Suppressor macrophage treated with lipopolysaccharide for 1 hour (primary cell): ENCODE measurements at places on chromosomes 11 and 22.

DNA sequence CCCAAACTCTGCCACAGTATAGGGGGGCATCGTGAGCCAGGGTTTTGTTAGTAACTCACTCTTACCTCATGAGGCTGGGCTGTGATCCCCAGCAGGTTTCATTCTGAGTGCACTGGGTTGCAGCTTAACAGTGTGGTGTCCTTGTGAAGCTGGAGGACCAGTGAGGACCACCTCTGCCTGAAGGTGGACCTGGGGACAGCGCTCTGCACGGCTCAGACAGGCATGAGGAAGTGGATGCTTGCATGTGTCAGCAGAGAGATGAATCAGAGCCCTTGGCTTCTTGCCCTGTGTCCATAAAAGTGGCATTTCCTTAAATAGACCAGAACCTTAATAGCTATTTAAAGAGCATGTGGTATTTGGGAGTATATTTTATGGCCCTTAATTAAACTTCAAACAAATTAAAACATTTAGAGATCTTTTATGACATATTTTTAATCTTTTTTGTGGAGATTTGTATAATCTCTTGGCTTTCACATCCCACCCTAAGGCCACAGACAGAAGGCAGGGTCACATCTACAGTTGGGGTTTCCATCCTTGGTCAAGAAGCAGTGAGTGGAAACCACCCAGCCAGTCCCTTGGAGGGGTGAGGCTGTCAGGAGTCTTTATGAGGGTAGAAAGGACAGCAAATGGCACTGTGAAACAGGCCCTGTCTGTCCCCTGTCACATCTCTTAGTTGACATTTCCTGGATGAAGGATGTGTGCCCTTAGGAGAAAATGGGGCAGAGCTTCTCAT, 24.8 kb upstream of the ADORA2A start:
- DNase-seq = peak; percentile 94

DNA sequence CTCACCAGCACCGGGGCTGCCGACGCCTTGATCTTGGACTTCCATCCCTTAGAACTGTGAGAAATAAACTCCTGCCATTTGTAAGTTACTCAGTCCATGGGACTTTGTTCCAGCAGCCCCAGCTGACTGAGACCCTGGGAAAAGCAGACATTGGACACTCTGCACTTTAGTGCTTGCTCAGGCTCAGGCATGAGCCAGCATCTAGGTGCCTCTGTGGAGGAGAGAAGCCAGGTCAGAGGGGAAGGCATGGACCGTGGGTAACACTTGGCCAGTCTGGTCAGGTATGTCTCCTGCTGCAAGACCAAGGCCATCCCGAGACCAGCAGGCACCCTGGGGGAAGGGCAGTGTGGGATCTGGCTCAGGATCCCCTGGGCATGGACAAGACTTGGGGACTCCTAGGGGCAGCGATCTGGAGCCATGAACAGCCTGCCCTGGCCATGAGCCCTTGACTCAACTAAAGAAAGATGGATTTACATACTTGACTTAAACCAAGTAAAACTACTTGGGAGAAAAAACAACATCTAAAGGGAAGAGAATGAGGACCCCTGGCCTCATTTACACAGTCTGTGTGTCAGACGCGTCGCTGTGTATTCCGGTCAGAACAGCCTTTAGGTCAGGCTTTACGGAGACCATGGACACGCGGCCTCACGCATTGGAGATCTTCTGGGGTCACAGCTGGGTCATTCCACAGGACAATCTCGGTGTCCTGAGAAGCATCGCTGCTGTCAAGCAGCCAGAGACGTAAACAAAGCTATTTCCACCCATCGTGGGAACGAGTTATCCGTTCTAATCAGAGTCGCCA, 497.1 kb downstream of the BRD1 start:
- DNase-seq = no peak

DNA sequence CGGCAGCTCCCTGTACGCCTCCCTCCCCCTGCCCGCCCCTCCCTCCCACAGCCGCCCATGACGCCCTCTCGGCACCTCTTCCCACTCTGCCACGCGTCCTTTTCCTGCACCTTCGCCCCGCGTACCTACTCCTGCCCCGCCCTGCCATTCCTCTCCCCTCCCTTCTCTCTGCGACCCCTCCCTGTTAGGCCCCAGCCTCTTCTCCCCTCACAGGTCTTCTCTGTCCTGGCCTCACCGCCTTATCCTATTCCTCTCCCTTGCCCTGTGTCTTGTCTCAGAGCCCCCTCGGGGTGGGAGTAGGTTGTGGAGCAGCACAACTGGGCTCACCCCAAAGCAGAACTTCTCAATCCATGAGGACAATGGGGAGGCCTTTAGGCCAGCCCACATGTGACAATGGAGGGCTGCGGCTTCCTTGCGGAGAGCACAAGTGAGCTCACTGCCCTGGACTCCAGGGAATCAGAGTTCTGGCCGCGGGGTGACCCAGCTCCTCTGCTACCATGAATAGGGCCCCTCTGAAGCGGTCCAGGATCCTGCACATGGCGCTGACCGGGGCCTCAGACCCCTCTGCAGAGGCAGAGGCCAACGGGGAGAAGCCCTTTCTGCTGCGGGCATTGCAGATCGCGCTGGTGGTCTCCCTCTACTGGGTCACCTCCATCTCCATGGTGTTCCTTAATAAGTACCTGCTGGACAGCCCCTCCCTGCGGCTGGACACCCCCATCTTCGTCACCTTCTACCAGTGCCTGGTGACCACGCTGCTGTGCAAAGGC, 539 bp downstream of the SLC35C1 start:
- DNase-seq = peak; percentile 52

DNA sequence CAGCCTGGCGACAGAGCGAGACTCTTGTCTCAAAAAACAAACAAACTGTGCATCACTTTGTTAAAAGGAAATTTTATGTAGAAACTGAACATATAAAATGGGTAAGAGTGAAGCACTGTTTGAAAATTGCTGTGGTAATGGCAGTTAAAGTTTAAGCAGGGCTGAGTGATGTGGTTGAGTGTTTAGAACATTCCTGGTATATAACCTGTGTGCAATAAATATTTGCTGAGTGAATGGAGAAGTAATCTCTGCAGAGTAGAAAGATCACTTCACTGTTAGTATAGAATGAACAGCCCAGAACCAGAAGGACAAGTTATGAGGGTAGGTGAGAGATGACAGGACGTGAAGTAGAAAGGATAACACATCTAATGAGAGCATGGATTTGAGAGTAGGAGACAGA, 27.3 kb downstream of the CECR2 start:
- DNase-seq = no peak

DNA sequence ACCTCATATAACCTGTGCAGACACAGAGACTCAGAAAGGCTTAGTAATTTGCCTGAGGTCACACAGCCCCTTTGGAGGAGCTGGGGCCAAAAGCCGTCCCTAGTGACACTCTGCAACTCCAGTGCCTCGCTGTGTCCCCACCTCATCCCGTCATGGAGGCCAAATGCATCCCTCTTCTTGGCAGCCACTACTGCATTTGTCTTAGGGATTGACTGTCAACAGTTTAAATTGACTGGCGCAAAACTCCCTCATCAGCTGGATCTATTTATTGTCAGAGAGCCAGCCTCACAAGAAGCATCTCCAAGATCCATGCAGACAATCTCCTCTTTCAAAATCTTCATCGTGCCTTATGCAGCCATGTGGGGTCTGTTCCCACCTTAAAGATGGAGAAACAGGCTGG, 35.7 kb downstream of the ANO1 start:
- DNase-seq = no peak

GRCh38 chr11:121422675-121423074, 29.4 kb upstream of the SORL1 start:
- peak; percentile 60 for DNase-seq

GRCh38 chr22:37406441-37407235, 20.6 kb downstream of the ELFN2 start:
- no peak for DNase-seq

DNA sequence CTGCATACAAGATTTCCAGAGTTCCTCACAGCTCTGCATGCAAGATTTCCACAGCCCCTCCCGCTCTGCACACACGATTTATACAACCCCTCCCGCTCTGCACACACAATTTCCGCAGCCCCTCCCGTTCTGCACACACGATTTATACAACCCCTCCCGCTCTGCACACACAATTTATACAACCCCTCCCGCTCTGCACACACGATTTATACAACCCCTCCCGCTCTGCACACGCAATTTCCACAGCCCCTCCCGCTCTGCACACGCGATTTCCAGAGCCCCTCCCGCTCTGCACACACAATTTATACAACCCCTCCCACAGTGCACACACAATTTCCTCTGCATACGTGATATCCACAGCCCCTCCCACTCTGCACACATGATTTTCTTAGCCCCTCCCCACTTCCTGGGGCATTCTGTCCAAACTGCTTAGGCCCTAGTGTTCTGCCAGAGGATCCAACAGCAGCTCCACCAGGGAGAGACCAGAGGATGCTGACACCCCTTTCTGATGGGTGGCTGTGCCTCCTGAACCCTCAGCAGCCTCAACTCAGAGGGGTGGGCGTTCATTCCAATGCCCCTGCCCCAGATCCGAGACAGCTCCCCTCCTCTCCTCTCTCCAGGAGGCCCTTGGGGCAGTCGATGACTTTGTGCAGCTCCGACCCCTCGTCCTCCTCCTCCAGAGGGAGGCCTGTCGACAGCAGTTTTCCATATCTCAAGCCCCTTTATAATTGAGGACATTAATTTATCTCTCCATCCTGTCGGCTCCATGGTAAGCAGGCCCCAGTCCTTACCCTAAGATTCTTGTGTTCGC, 671.7 kb downstream of the BRD1 start:
- no peak for DNase-seq

DNA sequence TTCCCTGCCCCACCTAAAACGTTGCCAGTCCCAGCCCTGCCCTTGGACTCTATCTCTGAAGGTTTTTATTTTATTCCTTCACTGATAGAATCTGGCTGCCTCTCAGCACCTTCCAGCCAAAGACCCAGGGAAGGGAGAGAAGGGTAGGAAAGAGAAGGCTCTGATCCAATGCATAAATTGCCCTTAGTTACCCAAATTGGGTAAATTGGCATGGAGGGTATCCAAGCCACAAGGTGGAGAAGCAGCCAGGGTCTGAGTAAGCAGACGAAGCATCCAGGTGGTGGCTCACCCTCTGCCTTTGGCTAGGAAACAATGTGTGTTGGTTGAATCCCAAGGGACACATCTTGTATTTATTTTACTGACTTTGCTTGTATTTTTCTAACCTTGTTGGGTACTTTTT, 89.0 kb downstream of the FEZ1 start:
- no peak for DNase-seq

DNA sequence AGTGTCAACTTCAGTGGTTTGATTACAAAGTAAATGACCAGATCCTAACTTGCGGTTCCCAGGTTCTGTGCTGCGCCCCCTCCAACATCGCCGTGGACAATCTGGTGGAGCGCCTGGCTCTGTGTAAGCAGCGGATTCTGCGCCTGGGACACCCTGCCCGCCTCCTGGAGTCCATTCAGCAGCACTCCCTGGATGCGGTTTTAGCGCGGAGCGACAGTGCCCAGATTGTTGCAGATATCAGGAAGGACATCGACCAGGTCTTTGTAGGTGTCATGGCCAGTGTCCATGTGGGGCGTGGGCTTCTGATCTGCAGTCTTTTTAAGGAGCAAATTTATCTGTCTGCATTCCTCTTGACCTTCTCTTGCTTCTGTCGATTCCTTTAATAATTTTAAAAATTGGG, 11.1 kb downstream of the IGHMBP2 start:
- DNase-seq = no peak

DNA sequence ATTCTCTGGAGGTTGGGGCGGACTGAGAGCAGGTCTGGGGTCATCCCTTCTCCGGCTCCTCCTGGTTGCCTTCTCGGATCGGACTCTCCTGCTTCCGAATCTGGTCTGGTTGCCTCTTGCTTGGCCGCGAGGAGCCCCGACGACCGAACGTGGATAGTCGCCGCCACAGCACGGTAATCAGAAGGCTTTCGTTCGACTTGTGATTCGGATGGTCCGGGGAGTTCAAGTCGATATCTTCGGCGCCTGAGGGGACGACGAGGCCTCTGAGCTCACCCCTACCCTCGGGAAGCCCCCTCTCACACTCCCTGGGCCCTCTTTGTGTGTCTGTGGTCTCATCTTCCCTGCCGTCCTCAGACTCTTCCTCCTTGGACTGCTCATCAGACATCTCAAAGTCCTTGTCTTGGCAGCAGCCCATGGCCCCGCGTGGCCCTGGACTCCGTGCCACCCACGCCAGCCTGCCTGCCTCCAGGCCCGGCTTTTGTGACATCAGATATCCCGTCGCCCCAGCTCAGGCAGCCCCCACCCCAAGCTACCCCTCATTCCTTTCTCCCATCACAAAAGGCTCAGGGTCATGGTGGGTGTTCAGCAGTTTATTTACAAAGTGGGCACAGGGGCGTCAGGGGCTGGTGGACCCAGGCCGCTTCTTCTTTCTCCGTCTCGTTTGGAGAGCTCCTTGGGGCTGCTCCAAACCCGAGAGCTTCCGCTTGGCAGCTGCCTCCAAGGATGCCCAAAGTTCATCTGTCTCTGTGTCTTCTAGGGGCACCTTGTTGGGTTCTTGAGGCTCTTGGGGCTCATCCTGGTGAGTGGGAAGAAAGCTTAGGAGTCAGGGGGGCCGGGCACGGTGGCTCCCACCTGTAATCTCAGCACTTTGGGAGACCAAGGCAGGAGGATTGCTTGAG, at the start of gene TEX54:
TEX54 (minus strand) TSS at position 506 of the 899 bp plus-strand sequence.
- DNase-seq = peak; percentile 41

DNA sequence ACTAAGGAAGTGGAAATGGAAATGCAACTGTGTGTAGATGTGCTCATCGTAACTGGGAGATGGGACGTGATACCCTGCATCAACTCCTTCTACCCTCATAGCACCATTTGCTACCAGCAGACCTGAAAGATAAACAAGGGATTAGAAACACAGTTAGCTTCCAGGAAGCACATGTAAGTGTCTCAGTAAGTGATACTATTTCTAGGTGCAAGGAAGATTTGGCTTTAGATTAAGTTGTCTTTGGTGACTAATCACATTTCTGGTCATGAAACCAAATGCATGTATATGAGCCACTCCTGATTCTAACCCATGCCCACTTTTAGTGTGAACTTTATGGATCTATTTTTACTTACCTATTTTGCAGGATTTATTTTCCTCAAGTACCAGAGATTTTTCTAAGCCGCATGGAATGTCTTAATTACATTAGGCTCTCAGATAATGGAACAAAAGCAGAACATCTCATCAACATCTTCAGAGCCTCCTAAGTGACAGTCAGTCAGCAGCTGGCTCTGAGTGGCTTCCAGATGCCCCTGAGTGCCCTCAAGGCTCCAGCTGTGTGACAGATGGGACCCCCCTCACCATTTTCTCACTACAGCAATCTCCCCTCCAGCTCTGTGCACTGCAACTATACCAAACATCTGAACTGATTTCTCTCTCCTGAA, 21.2 kb downstream of the SLC5A12 start:
- no peak for DNase-seq

DNA sequence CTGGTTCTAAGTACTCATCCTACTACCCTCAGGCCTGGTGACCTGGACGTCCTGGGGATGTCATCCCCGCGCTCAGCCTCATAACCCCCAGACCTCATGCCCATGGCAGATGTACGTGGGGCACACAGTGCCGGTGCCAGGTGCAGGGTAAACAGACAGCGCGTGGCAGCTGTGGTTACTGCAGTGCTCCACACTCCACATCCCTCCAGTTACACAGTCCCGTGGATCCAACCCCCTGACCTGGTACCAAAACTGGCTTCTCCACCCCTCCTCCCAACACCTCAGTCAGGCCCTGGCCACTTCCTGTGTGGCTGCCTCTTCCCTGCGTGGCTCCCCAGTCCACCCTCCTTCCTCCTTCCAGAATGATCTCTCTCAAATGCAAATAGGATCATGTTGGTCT, 95.2 kb downstream of the DSCAML1 start:
- no peak for DNase-seq
